Fibroblast of skin of left quadriceps (primary cell): ENCODE measurements at places on chromosomes 4 and X.

DNA sequence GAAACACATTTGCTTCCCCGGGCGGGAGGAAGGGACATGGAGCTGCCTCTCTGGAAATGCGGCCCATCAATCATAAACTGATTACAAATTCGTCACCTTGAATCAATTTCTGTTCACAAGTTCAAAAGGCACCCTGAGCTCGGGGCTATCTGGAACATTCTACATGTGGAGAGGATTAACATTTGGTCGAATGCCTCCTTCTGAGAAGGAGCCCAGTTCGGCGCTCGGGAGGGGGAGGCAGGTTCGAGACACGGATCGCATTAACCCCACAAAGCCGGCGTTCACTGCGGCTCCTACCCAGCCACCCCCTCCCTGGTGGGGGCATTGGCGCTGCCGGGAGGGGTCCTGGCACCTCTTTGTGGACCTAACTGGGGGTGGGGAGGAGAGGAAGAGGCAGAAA is 108.0 kb downstream of the CPZ start:
- DNase-seq: no peak

DNA sequence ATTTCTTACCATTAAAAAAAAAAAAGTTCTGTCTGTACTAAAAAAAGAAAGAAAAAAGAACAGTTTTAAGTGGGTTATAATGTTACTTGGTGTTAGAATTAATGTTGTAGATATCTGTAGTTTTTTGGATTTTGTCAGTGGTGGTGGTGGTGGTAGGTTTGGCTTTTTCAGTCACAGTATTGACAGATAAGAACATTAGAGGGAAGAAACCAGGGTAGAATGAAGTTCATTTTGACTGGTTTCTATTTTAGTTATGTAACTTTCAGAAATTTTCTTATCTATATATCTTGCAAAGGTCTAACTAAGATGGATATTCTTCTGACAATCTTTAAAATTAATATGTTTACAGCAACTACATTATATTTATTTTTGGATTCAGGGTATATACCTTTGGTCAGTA is 105.4 kb downstream of the FBXW7 start:
- DNase-seq: no peak

DNA sequence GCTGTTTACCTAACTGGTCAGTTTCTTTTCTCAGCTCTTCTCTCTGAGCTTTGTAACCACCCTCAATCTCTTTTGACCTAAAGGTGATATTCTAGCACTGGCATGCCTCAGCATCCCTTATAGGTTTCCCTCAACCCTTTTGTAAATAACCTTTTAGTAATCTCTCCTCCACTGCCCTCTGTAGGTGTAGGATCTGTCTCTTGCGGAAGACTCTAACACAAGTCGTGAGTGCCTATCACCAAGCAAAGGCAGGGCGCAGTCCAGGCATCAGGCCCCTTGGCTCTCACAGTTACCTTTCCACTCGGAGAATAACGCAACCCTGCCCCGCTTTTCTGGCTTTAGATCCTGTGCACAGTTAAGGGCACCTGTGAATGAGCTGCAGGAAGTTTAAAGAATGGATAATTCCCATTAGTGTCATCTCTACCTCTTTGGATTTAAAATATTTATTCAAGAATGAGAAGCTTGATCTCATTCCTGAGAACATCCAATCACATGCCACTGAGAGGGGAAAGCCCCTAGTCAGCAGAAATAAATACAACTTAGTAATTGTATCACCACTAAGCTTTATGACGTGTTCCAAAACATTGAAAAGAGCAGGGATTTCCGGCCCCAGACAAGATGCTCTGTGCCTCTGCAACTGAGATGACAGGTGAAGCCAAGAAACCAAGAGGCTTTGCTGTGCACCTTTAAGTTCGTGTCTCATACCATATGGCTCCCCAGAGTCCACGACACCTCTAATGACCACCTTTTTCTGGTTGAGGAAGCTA is 58.8 kb downstream of the SPINK2 start:
- DNase-seq: no peak

DNA sequence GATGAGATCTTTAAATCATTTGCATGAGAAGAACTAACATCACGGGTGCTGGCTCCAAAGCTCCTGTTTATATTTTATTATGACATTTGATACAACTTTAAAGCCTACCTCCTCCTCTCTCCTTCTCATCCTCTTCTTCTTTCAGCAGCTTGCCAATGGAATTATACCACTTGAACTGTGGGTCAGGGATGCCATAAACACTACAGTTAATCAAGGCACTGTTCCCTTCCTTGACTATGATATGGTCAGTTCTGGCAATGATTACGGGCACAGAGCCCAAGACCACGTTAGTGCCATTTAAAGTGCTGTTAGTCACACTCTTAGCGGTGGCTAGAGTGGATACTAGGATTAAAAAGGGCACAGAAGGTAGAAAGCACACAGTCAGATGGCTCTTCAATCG is 20.7 kb downstream of the MFAP3L start:
- no peak for DNase-seq

- no peak for DNase-seq
Observed at GRCh38 chrX:49844611-49845010, 15.5 kb downstream of the PAGE4 start.

GRCh38 chr4:56728512-56728911 is 47.4 kb upstream of the HOPX start:
- peak; percentile 87 for DNase-seq

- DNase-seq: no peak
Observed at GRCh38 chr4:74544655-74545361, 99.9 kb downstream of the AREG start.

- no peak for DNase-seq
Observed at GRCh38 chr4:75179510-75179909, 246.6 kb downstream of the PARM1 start.
